Activated T-cell treated with anti-CD3 and anti-CD28 coated beads for 4 hours (primary cell): ENCODE measurements at places on chromosomes 6 and 20.

DNA sequence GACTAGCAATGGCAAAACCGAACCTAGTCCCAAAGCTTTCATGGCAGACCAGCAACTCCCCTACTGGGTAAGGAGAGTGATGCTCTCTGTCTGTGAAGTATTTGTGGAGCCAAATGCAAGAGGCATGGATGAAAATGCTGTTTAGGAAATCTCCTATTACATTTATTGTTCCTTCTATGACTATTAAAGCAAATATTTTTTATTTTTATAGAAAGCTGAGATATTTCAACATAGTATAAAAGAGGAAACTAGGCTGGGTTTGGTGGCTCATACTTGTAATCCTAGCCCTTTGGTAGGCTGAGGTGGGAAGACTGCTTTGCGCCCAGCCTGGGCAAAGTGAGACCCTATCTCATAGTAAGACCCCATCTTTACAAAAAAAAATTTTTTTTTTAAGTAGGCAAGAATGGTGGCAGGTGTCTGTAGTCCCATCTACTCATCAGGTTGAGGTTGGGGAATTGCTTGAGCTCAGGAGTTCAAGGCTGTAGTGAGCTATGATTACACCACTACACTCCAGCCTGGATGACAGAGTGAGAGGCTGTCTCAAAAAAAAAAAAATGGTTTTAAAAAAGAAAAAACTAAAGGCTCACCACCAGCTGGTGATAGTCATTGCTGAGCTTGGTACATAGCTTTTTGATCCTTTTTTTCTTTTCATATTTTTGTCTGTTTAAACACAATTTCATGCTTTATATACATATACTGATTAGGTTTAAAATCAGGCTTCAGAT lies 11.3 kb downstream of the KDM1B start:
- no peak for DNase-seq

DNA sequence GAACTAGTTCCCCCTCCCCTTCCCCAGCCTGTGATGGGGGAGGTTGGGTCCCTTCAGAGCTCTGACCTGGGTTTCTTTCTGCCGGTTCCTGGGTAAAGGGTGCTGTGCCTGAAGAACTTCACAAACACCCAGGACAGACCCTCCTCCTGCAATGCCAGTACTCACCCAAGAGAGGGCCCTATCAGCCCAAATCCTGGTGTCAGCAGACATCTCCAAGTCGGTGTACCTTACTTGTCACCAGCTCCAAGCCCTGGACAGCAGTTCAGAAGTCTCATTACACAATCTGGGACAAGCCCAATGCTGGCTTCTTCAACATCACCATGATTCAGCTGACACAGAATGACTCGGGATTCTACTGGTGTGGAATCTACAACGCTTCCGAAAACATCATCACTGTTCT lies 467 bp downstream of the TREML4 start:
- no peak for DNase-seq

DNA sequence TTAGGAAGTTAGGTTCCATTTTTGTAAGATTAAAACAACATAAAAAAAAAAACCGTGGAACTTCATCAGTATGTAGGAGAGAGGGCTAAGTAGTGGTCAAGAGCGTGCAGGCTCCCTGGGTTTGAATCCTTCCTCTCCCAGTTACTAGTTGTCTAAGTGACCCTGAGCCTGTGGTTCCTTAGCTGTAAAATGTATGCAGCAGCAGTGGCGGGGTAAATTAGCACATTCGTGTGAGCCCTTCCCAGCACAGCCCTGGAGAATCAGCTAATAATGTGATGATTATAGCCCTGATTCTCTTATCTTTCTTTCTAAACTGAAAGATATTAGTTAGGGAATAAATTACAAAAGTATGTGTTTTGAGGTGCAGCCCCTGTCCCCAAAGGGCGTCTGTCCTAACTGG lies 32.6 kb downstream of the TM9SF4 start:
- DNase-seq = no peak

DNA sequence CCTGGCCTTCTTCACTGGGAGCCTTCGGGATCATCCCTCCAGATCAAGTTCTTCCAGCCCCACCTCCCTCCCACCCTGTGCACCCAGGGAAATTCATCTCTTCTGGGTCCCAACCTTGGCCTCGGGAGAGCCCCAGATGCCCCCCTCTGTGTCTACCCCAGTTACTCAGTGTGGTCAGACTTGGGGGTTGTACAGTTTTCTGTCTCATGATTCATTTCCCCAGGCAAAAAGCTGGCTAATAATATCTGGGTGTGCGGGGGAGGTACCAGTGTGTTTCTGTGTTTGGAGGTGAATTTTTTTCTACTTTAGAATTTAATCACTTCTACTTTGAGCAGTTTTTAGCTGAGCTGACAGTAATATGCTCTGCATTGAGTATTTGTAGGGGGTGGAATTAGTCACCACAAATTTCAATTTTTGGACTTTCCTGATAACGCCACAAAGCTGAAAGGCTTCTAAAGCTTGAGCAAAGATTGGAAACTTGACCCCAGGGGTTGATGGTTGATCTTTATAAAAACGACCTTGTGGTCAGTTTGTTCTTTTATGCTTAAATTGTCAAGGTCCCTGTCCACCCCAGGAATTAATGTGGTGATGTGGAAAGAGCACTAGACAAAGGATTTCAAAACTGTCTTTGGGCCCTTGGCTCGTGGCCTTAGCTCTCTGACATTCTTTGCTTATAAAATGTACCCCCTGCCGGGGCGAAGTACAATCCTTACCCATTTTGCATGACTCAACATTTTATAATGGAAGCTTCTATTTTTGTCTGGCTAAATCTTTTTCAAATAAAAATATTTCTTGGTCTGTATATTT lies 284.7 kb upstream of the TAB2 start:
- peak; percentile 27 for DNase-seq

DNA sequence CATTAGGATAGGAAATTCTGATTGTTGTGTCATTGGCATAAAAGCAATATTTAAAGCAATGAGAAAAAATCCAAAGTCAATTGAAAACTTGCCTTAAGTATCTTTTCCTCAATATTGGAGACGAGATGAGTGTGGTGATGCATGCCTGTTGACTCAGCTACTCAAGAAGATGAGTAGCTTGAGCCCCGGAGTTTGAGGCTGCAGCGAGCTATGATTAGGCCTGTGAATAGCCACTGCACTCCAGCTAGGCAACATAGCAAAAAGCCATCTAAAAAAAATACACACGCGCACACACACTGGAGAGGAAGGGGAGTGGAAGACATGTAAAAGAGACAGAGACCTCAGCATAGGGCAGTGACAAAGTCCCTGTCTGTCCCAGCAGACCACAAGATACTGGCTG lies 9.7 kb upstream of the MARCKS start:
- no peak for DNase-seq

DNA sequence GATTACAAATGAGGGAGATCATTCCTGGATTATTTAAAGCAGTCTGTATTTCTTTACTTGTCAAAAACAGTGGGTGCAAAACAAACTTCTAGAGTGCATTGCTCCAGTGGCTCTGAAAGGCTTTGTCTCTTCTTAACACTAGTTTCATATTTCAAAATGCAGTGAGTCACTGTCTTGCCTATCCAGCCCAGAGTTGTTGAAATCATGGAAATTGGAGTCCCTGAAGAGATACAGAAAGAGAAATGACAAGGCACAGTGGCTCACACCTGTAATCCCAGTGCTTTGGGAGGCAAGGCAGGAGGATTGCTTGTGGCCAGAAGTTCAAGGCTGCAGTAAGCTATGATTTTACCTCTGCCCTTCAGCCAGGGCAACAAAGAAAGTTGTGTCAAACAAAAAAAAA lies 11.3 kb downstream of the SLC2A12 start:
- no peak for DNase-seq

DNA sequence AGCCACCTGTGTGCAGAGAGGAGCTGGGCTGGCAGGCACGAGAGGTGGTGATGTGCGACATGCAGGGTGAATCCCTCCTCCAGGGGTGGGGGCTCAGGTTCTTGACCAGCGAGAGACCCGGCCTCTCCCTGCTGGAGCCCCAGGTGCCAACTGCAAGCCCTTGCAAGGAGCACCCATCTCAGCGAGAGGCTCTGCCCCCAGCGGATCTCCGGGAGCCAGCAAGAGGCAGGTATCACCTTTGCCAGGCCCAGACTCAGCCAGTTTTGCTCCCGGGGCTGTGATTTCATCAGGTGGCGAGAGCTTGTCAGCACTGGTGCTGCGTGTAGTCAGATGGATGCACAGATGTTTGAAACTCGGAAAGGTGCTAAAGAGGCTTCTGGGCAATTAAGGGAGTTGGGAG lies 87.7 kb downstream of the TFAP2C start:
- DNase-seq = no peak

DNA sequence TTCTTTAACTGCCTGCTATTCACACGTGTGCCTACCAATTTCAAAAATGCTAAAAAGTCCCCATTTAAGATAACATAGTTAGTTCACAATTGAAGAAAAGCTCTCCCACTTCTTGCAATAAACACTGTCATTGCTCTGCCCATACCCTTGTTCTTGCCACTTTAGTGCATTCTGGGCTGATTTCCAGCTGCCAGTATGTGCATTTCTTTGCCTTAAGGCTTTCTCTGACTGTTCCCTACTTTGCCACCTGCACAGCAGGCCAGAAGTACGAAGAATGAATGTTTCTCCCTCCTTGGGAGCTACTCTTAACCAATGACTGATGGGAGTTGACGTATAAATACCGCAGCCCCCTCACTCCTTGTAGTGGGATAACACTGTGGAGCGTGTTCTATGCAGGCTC lies 16.0 kb upstream of the ATRN start:
- no peak for DNase-seq

DNA sequence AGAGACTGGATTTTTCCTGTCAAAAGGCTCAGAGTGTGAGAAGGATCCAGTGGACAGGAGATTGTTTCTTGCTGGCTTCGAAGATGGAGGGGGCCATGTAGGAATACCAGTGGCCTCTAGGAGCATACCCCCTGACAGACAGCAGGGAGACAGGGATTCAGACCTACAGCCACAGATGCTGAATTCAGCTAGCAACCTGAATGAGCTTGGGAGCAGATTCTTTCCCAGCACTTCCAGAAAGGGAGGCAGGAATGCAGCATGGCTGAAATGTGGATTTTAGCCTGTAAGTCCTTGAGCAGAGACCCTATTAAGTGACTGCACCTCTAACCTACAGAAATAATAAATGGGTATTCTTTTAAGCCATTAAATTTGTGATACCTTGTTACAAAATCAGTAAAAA lies 44.6 kb downstream of the STXBP5 start:
- DNase-seq = no peak

- no peak for DNase-seq
Observed at GRCh38 chr20:53940360-53940702, 130.1 kb downstream of the BCAS1 start.

GRCh38 chr6:111536910-111537527 lies 54.0 kb upstream of the REV3L start:
- no peak for DNase-seq

DNA sequence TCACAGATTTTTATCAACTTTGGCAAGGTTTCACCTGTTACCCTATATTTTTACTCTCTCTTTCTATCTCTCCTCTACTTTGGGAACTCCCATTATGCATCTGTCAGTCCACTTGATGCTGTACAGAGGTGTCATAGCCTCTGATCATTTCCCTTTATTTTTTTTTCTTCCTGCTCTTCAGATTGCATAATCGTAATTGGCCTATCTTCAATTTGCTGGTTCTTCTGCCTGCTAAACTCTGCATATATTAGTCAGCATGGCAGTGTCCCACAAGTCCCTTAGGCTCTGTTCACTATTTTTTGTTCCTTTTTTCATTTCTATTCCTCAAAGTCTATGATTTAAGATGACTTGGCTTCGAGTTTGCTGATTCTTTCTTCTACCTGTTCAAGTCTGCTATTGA lies 44.7 kb upstream of the MICB start:
- DNase-seq = no peak

DNA sequence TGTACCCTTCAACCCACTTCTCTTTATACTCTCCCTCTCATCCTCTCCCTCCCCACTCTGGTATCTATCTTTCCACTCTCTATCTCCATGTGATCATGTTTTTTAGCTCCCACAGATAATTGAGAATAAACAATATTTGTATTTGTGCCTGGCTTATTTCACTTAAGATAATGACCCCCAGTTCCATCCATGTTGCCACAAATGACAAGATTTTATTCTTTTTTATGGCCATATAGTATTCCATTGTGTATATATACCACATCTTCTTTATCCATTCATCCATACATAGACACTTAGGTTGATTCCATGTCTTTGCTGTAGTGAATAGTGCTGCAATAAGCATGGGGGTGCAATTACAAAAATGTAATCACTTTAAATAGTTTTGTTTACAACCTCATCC lies 62.3 kb downstream of the LY86 start:
- DNase-seq = no peak

GRCh38 chr20:22675341-22675740 lies 91.0 kb upstream of the FOXA2 start:
- DNase-seq = no peak

DNA sequence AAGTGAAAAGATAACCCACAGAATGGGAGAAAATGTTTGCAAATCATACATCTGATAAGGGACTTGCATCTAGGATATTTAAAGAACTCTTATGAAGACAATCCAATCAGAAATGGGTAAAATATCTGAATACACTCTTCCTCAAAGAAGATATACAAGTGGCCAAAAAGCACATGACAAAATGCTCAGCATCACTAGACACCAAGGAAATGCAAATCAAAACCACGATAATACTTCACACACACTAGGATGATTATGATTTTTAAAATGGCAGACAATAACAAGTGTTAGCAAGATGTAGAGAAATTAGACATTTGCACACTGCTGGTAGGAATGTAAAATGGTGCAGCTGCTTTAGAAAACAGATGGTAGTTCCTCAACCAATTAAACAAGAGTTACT lies 34.8 kb upstream of the SIRT5 start:
- no peak for DNase-seq

- no peak for DNase-seq
Observed at GRCh38 chr6:393391-394221, 2.1 kb downstream of the IRF4 start.

- DNase-seq = no peak
Observed at GRCh38 chr6:166056637-166057036, 111.0 kb downstream of the TBXT start.

DNA sequence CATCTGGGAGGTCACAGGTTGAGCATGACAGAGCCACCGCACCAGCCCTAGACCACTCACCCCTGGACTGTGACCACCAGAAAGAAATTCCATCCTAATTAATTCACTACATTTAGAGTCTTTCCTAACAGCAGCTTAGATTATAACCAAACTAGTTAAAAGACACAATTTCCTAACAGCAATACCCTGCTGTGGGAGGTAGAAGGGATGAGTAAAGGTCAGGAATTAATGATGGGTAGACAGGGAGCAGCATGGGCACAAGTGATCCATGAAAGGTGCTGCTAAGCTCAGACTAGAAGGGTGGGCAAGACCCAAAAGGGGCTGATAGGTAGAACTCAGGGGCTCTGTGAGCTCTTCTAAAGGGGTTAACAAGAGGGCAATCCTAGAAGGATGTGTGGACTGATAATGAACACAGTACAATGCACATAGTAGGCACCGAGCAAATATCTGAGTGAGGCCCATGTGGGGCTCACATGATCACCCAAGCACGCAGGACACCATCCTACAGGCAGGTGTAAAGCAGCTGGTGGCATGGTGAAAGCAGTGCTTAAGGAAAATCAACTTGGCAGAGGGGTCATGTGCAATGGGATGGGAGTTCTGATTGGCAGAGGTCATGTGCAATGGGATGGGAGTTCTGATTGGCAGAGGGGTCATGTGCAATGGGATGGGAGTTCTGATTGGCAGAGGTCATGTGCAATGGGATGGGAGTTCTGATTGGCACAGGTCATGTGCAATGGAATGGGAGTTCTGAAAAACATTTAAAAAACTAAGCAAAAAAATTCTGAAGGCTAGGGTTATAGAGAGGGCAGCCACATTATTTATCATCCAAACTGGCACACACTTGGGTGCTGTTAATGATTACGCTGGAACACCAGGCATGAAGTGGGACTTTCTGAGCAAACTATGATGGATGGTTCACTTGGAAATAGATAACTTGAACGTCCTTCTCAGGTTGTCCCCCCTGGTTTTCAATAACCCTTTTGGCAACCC lies 188.2 kb upstream of the FOXQ1 start:
- DNase-seq = no peak
